Hematopoietic multipotent progenitor cell treated with erythropoietin and hydrocortisone succinate and interleukin-3 and kit ligand, for 8 days (in vitro differentiated cells): ENCODE measurements at places on chromosomes 12 and 14.

DNA sequence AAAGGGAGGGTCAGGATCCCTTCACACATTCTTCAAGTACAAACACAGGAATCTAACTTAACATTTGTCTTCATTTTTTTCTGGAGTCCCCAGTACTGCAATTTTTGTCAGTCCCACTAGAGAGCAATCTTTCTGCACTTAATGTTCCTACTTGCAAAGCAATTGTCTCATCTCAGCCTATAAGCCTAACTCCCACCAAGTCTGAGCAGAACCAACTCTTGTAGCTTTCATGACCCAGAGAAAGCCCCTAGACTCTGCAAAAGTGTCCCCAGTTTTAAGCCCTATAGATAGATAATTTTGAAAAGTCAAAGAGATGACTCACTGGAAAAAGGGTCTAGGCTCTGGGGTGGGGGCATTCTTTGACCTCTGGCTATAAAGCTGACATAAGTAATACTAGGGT is 1.8 kb upstream of the ZBTB39 start:
- peak; percentile 87 for DNase-seq

DNA sequence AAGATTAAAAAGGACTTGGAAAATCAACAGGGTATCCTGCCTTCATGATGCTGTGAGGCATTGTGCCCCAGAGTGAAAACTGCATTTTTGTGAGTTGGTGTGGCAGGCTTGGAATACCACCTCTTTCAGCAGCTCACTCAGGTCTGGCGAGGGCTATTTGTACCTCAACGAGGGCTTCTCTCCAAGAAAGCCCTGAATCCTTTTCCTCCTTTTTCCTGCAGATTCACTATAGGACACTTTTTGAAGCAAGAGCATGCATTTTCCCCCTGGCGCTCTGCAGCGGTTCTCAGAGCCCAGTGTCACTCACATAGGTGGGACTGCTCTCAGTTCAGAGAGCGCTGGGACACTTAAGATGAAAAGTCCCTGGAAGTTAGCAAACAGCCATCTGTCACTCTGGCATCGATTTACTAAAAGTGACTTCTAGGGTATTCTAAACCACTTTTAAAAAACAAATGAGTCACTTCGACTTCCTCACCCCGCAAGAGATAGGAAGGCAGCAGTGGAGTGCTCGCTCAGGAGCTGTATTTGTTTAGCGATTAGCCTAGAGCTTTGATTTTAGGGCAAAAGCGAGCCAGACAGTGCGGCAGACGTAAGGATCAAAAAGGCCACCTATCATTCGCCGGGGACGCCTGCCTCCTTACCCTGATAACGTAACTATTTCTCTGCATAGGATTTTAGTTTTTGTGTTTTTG is 782 bp upstream of the LGR5 start:
- DNase-seq: no peak

GRCh38 chr12:23954332-23954731 is 4.9 kb upstream of the SOX5 start:
- no peak for DNase-seq

DNA sequence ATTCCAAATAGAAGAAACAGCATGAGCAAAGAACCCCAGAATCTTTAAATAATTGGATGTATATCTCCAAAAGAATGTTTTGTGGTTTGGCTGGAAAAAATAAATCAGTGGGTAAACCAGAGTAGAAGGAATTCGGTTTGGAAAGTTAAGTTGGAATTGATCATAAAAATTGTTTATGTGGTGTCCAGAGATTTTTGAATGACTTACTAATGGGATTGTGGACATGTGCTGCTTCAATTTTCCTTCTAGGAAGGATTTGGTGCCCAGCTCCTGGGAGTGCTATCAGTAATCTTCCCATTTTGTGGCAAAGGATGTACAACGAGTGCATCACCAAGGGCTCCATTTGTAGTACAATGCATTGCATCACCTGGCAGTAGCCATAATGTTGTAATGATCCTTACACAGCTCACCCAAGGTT is 224.8 kb downstream of the SLC16A7 start:
- DNase-seq: no peak

GRCh38 chr12:12717586-12718380 is 615 bp downstream of the CDKN1B start:
- peak; percentile 39 for DNase-seq

GRCh38 chr12:123319273-123319672 is 45.4 kb downstream of the SBNO1 start:
- no peak for DNase-seq

GRCh38 chr12:54294152-54294952 is 6.5 kb downstream of the NFE2 start:
- peak; percentile 89 for DNase-seq

DNA sequence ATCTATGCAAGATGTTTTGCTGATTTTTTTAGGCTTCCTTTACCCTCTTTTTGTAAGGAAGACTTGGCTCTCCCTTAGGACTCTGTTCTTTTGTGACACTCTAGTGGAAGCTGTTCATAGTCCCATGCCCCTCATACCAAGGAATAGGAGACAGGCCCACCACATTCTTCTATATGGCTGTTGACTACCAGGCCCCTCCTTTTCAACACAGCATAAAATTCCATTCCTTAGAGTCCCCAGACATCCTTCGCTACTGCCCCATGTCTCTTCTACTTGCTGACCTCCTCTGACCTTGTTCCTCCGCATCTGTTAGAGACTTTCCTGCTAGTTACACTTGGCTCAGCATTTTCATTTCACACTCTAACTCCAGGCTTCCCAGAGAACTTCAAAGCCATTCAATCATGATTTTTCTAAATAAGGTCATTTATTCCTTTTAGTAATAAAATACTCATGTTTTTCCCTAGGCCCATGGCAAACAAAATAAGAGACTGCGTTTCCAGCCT is 9.7 kb downstream of the PIK3C2G start:
- DNase-seq: no peak

GRCh38 chr12:6569786-6570185 is 1.7 kb upstream of the NOP2 start:
- DNase-seq: no peak

GRCh38 chr12:21541773-21542172 is 15.7 kb downstream of the SPX start:
- DNase-seq: no peak

GRCh38 chr12:95413576-95413975 is 60.4 kb upstream of the METAP2 start:
- no peak for DNase-seq

- DNase-seq: no peak
Observed at GRCh38 chr12:9040484-9041186, 51.3 kb downstream of the KLRG1 start.

- no peak for DNase-seq
Observed at GRCh38 chr14:20627346-20628027, 14.0 kb downstream of the OR6S1 start.

DNA sequence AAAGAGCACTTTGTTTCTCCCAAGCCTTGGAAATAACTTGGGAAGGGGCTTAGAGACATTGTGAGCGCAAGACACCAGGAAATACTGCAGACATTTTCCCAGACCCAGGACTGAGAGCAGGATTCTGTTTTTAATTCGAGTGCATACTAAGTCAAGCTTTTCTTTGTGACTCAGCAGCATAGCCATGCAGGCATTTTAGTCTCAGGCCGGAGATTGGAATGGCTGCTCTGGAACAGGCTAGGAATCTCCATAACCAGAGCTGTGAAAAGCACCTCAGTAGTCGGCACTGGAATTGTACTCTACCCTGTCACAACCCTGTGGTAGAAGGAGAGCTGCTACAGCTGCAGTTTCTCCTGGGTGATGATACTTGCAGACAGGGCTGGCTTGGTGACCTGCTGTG is 28.9 kb upstream of the GARIN6 start:
- DNase-seq: no peak
